8988T (cell line): ENCODE measurements at places on chromosomes 12 and 14.

GRCh38 chr14:52802597-52802996 lies 11.2 kb upstream of the GNPNAT1 start:
- no peak for DNase-seq

DNA sequence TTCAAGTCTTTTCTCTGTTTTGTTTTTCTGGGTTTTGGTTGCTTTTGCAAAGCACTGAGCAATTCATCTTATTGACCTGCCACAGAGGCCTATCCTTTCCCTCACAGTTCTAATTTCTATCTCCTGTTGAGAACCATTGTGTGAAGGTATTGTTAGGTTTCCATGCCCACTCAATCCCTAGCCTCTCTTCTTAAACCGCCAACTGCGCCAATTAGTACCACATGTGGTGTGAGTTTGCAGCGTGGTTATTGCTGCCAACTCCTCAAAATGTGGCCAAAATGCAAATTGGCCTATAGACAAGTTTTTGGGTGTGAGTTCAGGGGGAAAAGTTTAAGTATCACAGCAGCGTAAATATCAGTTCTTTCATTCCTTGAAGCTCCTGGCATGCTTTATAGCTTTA lies 232.6 kb downstream of the FLRT2 start:
- no peak for DNase-seq

- no peak for DNase-seq
Observed at GRCh38 chr12:9607716-9608115, at the start of gene KLRB1. Gene KLRB1, minus strand, starts transcription at chr12:9607916. Its CDS starts 77 bp downstream, at chr12:9607839.

- no peak for DNase-seq
Observed at GRCh38 chr14:86027144-86027543, 497.2 kb downstream of the FLRT2 start.

DNA sequence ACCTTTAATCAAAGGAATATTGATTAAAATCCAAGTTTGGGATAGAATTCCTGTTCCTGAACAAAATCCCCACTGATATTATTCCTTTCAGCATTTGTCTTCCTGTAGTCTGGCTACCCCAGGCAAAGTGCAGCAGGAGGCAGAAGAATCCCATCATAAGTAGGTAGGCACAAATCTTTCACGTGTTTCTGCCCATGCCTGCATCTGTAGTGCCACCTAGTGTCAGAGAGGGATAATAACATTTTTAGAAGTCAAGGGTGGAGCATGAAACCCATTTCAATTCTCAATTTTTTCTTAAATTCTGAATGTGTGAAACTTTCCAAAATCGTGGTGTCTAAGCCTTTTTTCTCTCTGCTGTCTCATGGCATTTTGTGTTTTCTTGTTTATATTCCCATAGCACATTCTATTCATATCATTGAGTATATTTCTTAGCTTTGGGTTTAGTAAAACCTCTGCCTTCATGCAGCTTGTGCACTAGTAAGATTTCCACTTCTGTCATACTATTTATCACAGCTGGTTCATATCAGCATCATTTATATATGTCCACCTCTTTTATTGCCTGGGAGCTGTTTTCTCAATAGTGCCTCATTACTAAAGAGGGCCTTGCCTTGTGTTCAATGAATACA lies 47.8 kb upstream of the RERG start:
- peak; percentile 6 for DNase-seq

GRCh38 chr14:61491876-61492434 lies 170.6 kb downstream of the PRKCH start:
- no peak for DNase-seq

- DNase-seq = no peak
Observed at GRCh38 chr12:123767613-123768012, 5.5 kb downstream of the DNAH10 start.

- DNase-seq = no peak
Observed at GRCh38 chr12:101042211-101042610, 167.8 kb downstream of the SLC5A8 start.
